ENCODE measurements at places on chromosomes 11 and 22.

GRCh38 chr22:41557401-41558240 lies 3.2 kb upstream of the CSDC2 start:
- DNase-seq = no peak

DNA sequence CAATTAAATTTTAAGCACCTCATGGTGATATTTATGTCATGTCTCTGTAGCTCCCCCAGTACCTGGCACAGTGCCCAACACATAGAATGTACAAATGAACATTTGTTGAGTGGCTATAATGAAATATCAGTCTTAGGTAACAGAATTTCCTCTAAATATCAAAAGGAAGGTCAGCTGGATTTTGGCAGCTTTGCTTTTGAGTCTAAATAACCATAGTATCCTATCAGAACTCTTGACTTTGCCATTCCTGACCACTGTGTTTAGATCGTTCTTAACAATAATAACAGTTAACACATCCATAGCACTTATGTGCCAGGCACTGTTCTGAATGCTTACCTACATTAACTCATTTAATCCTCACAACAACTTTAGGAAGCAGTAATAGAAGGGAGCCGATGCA lies 26.6 kb downstream of the TMEM123 start:
- DNase-seq = no peak

DNA sequence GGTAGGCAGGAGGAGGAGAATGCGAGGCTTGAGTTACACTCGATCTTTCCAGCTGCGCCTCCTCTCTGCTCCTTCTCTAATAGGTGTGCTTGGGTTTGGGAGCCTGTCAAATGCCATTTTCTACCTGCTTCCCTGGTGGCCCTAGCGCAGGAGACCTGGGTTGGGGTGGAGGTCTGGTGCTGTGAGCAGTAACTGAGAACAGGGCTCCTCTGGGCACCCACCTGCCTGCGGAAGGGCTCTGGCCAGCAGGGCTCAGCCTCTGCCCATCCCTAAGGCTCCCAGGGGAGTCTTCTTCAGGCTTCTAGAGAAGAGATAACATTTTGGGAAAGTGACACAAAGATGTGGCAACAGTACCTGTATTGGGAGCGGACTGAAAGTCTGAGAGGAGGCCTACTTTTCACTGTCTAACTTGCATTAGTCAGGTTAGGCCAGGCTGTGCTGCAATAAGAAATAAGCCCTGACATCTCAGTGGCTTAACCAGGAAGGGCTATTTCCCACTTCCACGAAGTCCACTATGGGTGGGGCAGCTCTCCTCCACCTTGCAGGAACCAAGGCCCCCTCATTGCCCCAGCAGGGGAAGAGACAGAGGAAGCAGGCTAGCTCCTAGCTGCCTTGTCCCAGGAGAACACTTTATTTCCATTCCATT lies 7.7 kb upstream of the LTO1 start:
- no peak for DNase-seq

GRCh38 chr11:35946766-35947165 lies 2.9 kb downstream of the LDLRAD3 start:
- DNase-seq = no peak

- DNase-seq = no peak
These were observed 1.8 kb downstream of the IGLL1 start for GRCh38 chr22:23578306-23578705.

GRCh38 chr11:123354371-123354975 lies 75.6 kb upstream of the GRAMD1B start:
- no peak for DNase-seq

GRCh38 chr11:36177836-36178235 lies 111.4 kb downstream of the COMMD9 start:
- no peak for DNase-seq

- DNase-seq = no peak
These were observed 9.5 kb downstream of the KCTD17 start for GRCh38 chr22:37060801-37061610.

DNA sequence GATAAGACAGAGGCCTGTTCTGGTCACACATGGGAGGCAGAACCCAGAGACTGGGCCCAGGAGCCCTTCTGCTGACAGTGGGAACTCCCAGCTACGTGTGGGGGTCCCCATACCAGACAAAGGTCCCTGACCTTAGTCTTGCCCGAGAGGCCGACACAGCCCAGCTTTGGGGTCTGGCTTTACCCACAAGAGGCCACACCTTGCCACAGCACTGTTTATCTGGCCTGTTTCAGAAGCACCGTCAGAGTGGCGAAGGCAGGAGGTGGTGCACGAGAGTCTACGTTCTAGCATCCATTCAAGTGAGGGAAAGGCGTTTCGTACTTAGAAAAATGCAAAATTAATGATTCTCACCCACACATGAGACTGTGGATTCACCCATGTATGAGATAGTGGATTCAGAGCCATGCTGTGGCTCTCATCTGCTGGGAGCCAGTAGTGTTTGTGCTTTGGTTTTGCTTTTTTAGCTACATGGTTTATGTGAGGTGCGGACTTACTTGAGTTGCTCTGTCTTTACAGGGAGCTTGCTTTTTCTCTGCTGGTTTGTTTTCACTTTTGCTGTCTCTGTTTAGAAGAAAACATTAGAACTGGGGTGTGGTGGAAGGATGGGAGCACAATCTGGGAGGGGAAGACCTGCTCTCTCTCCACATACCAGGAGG lies 56.6 kb upstream of the PRODH start:
- no peak for DNase-seq

- no peak for DNase-seq
These were observed 26.1 kb upstream of the RIC3 start for GRCh38 chr11:8194956-8195355.
